IPS-NIHi11 (cell line): ENCODE measurements at places on chromosomes 16 and 17.

GRCh38 chr16:1445518-1446203 lies 1.3 kb upstream of the CCDC154 start:
- DNase-seq: no peak

GRCh38 chr16:89412811-89413210 lies 77.5 kb downstream of the ANKRD11 start:
- peak; percentile 54 for DNase-seq

DNA sequence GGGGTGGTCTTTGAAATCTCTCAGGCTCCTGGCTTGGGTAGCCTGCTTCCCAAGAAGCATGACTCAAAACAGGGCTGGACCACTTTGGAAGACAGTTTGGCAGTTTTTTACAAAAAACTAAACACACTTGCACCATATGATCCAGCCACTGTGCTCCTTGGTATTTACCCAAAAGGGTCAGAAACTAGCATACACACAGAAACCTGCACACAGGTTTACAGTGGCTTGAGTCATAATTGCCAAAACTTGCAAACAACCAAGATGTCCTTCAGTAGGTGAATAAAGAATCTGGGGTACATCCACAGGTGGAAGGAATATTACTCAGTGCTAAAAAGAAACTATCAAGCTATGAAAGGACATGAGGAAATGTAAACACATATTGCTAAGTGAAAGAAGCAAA lies 323.2 kb upstream of the CDH5 start:
- no peak for DNase-seq

DNA sequence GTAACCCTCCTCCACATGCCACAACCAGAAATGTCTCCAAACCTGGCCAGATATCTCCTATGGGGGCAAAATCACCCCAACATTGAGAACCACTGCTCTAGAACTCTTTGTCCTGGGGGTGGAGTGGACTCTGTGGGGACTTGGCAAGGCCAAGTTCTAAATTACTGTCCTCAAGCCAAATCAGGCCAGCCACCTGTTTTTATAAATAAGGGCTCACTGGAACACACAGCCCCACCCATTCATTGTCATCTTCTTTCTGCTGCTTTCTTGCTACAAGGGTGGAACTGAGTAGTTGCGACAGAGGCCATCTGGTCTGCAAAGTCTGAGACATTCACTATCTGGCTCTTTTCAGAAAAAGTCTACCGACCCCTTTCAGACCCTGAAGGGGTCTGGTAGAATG lies 26.8 kb upstream of the TMEM220 start:
- no peak for DNase-seq

GRCh38 chr17:51676691-51677487 lies 416.5 kb downstream of the UTP18 start:
- DNase-seq: no peak

DNA sequence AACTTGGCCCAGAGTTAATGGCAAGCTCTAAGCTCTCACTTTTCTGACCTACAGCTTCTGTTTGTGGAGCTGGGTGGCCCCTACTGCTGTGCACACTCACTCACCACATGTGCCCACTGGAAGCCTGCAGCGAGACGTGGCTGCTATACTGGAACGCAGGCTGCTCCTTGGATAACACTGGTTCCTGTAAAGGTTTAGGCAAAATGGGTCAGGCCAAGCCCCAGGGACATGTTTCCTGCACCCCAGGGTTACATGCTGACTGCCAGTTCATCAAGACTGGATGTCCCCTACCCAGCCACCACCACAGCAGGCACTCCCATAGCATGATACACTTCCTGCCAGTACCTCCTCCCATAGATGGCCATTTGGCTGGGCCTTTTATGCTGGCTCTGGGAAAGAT lies 8.3 kb downstream of the POLDIP2 start:
- no peak for DNase-seq

GRCh38 chr17:8318010-8318935 lies 8.2 kb downstream of the ARHGEF15 start:
- DNase-seq: no peak

DNA sequence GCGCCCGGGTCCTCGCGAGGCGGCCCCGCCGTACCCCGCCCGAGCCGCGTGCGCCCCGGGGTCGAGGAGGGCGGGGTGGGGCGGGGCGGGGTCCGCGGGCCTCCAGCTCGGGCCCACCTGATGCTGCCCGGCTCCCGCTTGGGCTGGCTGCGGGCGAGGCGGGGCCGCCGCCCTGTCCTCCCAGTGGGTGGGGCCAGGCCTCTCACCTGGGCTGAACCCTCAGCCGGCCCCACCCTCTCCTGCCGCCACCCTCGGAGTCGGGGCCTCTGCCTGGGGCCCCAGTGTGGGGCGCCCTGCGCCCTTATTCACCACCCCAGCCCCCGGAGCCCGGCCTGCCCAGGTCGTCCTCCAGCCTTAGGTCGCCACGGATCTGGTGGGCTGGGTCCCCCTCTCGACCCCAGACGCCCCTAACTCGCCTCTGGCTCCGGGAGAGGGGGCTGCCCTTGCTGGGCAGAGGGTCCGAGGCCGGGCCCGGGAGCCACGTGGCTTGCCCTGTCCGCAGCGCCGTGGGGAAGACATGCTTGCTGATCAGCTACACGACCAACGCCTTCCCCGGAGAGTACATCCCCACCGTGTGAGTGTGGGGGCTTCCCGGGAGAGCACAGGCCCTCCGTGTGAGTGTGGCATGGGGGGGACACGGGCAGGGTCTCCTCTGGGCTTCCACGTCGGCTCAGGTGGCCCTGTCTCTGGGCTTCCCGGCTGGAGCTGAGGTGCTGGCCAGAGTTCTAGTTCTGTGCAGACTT lies 578 bp downstream of the RAC3 start:
- peak; percentile 76 for DNase-seq

DNA sequence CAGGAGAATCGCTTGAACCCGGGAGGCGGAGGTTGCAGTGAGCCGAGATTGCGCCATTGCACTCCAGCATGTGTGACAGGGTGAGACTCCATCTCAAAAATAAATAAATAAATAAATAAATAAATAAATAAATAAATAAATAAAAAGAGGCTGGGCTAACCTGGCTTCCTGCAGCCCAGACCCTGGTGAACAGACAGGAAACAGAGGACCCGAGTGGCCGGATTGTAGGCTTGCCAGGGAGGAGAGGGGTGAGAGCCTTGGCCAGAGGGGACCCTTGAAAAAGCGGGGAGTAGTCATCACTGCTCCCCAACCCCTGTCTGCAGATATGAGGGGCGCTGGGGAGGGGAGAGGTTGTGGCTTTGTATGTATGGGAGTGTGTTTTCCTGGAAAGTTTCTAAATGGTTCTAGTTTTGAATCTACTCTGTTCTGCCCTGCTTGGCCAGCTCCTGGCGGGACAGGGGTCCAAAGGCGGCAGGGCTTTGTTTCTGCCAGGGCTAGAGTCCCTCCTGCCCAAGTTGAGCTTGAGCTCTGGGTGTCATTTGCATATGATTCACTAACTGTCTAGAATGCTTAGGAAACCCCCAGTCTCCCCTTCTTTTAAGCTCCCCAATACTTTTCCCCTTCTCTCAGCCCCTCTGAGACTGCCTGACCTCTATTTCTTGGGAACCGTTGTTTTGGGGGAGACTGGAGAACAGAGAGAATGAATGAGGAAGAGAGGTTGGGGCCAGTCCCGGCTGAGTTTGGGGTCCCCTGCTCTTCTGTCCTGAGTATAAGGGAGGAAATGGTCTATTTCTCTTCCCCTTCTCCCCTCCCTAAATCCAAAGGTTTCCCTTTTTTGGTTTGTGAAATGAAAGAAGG lies 16.4 kb downstream of the RARA start:
- no peak for DNase-seq

DNA sequence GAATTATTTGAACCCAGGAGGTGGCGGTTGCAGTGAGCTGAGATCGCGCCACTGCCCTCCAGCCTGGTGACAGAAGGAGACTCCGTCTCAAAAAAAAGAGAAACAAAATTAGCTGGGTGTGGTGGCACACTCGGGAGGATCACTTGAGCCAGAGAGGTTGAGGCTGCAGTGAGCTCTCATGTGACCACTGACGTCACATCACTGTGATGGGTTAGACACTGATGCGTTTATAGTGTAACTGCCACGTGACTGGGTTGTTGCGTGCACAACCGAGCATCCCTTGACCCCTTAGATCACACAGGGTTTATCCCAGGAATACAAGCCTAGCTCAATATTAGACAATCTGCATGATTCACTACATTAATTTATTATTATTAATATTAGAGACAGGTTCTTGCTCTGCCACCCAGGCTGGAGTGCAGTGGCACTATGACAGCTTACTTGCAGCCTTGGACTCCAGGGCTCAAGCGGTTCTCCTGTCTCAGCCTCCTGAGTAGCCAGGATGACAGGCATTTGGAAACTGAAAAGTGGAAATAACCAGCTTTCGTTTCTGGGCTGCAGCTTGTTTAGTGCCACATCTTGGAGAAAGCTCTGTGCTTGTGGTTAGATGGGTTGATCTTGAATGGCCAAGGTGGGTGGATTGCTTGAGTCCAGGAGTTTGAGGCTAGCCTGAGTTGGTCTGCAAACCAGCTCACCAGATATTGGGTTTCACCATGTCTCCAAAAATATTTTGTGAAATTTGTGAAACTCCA lies 26.4 kb upstream of the ABR start:
- DNase-seq: no peak

- no peak for DNase-seq
These were observed 35.0 kb downstream of the GPT2 start for GRCh38 chr16:46918905-46919792.

DNA sequence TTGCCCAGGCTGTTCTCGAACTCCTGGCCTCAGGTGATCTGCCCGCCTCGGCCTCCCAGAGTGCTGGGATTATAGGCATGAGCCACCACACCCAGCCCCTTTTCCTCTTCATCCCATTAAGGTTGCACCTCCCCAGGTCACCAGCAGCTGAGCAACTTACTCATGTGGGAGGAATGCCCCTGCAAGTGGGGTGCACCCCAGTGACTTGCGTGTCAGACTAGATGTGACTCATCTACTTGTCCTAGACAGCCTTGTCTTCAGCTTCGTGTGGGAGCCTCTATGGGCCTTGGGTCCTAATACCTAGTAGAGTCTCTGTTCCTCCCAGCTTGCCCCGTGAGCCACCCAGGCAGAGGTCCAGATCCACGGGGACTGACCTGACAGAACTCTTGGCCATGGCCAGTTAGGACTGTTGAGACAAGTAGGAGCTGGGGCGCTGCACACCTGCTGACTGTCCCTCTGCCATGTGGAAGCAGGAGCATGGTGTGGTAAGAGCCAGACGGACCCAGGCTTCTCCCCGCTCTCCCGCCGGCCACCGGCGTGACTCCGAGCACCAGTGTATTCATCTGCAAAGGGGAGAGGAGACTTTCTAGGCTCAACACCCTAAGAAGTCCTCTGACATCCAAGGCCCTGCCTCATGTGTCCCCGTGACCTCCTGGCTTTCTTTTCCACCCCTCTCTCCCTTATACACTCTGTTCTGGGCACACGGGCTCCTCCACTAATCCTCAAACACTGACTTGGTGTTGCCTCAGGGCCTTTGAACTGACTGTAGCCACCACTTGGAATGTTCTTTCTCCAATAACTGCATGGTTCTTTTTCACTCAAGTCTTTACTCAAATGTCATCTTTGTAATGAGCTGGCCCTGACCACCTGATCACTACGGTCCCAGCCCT lies 11.6 kb upstream of the CBX4 start:
- no peak for DNase-seq

GRCh38 chr17:43439041-43439440 lies 40.2 kb downstream of the ARL4D start:
- DNase-seq: no peak

DNA sequence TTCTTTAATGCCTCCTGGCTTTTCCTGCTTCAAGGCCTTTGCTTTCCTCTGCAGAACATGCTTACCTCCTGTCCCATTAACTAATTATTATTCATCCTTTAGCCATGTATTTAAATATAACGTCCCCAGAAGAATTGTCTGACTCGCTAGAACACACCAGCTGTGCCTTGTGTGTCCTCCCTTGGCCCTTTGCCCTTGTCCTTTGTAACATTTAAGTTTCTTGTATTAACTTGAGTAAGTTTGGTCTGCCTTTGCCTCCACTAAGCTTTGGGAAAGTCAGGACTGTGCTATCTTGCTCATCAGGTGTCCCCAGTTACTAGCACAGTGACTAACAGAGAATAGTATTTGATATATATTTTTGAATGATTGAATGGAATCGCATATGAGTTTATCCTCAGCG lies 29.6 kb upstream of the ABCA9 start:
- no peak for DNase-seq

DNA sequence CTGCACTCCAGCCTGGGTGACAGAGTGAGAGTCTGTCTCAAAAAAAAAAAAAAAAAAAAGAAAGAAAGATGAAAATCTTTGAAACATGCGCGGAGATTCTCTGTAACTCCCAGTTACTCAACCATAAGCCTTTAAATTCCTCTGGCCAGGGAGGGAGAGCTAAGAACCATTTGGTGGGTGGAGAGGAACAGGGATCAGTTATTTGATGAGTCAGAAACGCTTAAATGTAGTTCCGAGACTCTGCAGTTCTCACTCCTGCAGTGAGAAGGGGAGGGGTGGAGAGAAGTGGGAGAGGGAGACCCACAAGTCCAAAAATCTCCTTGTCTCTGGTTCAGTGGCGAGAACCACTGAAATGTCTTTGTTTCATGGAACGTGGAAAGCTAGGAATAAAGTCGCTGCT lies 266.7 kb downstream of the SOX9 start:
- DNase-seq: no peak

GRCh38 chr17:82608816-82609215 lies 39.4 kb downstream of the WDR45B start:
- DNase-seq: no peak

DNA sequence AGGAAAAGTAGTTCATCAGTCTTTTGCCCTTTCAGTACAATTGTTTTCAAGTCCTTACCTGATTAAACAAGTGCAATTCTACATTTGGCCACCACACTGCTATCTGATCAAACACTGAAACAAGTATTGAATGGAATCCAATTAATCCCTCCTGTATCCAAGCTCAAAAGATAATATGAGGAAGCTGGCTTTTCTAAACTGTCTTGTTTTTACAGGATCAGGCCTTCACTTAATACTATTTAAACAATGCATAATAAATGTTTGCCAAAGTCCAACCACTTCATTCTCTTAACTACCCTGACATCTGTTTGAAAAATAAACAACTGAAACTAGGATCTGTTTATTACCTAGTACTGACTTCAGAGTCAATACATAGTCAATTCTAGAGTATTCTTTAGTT lies 131.6 kb downstream of the MRTFB start:
- no peak for DNase-seq

DNA sequence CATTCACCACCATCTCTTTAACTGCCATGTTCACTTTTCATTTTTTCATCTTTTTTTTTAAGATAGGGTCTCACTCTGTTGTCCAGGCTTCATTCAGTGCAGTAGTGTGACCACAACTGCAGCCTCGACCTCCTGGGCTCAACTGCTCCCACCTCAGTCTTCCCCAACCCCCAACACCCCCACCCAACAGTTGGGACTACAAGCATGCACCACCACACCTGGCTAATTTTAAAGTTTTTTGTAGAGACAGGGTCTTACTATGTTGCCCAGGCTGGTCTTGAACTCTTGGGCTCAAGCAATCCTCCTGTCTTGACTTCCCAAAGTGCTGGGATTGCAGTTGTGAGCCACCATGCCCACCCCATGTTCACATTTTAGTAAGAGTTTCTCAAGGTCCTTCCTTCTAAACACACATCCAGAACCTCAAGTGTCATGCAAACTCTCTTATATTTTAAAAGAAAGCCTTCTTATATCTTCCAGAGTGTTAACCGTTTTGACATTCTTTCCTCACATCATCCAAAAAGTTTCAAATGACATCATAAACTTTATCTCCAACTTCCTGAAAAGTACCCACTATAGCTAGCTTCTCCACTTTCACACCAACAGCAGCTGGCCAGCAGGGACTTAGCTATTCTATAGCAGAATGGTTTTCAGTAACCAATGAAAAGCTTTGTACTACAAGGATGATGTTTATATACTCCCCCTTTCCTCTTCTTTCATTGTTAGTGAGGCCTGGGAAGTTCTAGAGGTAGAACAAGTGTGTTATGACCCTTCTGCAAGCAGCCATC lies 49.3 kb downstream of the TRAF4 start:
- DNase-seq: no peak

- no peak for DNase-seq
These were observed 901 bp upstream of the HEATR6 start for GRCh38 chr17:60079401-60080243.
